Stimulated activated CD8-positive, alpha-beta memory T cell treated with anti-CD3 and anti-CD28 coated beads, Interleukin-4, amount 100 ng/mL, for 1 hour (primary cell): ENCODE measurements at places on chromosomes 3 and 15.
A peak's percentile ranks its signal among the peaks of the same experiment; 100 is the strongest.

DNA sequence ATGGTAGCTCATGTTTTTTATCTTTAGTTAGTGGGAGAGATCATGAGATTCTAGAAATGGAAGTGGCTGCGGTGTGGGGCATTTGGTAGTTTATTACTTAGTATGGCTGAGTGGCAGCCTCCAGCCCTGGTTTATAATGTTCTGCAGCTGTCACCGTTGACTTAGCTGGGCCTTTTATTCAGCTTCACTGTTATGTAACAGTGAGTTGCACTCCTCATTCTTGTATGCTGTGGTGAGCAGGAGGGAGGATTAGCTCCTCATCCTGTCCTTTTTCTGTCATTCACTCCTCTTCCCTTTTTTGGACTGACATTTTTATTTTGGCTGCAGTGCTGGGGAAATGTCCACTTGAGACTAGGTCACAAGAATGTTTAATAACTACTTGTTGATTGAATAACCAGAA lies 29.5 kb downstream of the RAD54L2 start:
- DNase-seq: no peak

DNA sequence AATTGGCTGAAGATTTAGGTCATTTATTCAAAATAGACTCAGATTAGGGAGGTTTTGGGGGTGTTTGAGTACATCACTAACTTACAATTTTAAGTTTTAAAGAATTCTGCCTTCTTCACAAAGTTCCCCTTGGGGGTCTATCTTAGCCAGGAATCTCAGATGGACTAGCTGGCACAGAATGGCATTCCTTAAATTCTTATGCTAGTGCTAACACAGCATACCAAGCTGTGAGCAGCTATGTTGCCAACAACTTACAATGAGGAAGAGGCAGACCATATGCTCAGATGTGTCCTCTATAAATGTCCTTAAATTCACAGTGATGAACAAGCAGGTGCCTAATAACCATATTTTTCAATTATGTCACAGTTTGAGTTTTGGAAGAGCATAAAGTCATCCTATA lies 60.9 kb upstream of the NPHP3 start:
- no peak for DNase-seq

GRCh38 chr3:4979428-4980228 lies at the start of gene BHLHE40:
Gene BHLHE40, plus strand, starts transcription at chr3:4979437. Its CDS starts 282 bp downstream, at chr3:4979719.
- DNase-seq: no peak

DNA sequence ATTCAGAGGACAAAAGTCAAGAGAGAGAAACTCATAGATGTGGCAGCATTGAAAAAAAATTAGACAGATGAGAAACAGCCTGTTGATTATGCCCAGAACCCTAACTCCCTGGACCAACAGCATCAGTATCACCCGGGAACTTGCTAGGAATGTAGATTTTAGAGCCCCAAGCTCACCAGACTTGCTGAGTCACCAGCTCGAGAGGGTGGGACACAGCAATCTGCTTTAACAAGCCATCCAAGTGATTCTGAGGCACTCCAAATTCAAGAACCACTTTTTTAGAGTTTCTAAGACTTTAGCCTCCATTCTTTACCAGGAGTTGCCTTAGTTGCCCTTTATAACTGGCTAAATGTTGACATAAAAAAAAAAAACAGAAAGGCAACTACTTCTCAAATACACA lies 70.9 kb downstream of the CGGBP1 start:
- DNase-seq: no peak

- no peak for DNase-seq
These were observed 23.0 kb downstream of the KY start for GRCh38 chr3:134627831-134628230.

GRCh38 chr3:21062831-21063294 lies 688.1 kb downstream of the ZNF385D start:
- DNase-seq: no peak

- DNase-seq: no peak
These were observed 151.2 kb downstream of the EBLN2 start for GRCh38 chr3:73212683-73213082.

DNA sequence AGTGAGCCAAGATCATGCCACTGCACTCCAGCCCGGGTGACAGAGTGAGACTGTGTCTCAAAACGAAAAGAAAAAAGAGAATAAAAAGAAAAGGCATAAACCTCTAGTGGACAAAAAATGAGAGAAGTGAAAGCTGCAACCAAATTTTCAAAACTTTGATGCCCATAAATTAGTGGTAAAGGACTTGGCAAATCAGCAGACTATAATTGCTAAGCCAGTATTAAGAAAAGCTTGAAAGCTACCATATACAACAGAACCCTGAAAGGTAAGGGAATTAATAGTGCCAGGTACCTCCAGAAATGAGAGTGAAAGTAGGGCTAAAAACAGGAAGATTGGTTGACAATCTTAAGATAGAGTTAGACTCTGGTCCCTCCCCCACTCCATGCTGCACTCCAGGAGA lies 32.9 kb upstream of the SLC22A13 start:
- DNase-seq: no peak

DNA sequence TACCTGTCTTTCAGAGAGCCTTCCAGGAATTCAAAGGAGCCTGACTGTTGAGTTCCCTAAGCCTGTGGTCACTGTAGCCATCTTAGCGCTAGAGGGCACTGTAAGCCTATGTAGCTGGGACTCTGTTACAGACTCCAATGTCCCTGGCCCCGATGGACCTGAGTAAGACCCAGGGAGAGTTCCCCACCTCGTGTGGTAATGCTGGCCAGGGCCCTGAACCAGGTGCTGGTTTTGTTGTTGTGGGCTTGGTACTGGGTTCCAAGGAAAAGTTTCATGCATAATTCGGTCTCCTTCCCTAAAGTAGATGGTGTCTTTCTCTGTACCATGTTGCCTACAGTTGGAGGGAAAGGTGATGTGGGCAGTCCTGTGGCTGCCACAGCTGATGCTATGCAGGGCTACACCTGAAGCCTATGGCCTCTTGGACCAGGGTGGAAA lies 32.4 kb downstream of the CDAN1 start:
- DNase-seq: peak; percentile 39

DNA sequence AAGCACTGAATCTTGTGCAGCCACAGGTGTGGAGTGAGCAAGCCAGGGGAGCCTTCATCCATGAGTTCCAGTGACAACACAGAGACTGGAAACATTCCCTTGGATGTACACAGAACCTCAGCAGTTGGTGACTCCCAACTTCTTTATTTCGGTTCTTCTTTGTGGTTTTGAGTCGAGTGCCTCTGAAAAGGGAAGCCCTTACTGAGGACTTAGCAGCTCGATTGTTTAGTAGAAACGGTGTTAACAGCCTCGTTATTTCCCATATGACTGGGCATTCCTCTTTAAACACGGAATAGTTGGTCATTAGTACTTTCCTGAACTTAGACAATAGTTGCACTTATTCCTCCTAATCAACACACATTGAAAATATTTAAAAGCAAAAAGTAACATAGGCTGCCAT lies 7.7 kb downstream of the SLCO3A1 start:
- no peak for DNase-seq

DNA sequence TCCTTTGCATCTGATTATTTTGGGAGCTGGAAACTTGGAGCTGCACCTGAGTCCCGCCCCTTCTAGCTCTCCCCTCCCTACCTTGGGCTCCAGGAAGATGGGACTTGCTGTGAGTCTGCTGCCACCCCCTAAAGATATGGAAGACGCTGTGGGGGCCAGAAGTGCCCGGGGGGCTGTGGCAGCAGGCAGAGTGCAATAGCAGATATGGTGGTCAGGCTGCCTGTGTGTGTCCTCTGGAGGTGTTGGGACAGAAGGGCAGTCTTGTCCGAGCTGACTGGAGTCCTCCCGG lies 485 bp downstream of the PAK6 start:
- no peak for DNase-seq

GRCh38 chr3:196489747-196490146 lies 13.8 kb downstream of the RNF168 start:
- no peak for DNase-seq

DNA sequence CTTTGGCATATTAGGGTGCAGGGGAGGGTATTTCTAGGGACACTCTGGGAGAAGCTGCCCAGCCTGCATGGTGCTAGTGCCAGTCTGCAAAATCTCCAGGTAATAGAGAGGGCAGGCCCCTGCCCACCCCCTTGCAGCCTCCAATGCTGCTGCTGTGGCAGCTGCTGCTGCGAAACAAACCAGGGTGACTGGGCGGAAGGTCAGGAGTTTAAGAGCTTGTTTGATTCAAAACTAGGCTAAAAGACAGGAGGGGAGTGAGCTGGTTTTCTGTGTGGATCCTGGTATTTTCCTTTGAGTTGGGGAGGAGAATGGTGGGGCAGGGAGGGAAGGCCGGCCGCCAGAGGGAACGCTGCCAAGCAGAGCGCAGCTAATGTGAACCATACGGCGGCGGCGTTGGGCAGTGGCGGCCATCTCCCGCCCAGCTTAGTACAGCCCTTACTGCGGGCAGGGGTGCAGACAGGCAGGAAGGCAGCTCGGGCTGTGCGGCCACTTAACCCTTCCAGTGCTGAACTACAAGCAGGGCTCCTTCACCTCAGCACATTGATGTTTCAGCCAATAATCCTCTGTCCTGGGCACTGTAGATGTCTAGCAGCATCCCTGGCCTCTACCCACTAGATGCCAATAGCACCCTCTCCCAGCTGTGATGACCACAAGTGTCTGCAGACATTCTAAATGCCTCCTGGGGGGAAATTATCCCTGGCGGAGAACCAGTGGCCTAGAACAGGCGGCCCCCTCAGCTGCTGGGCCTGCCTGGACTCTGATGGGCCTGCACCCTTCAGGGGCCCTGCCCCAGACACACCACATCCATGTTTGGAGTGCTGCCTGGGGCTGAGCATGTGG lies 125.7 kb downstream of the EEFSEC start:
- no peak for DNase-seq

DNA sequence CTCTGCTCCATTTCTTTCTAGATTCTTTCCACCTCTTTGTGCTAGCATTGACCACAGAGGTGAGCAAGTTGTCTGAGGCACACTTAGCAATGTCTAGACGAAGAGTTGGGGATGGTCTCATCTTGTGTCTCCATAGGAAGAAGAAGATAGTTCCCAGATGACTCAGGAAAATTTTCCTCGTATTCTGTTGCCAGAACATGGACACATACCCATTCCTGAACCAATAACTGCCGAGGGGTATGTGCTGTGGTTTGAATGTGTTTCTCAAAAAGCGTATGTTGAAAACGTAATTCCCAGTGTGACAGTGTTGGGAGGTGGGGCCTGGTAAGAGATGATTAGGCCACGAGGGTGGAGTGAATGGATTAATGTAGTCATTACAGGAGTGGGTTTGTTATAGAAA lies 107.5 kb upstream of the GALNT15 start:
- no peak for DNase-seq
